ENCODE measurements at places on chromosomes 13 and 19.

GRCh38 chr13:99980824-99981734 lies 505 bp upstream of the ZIC2 start:
- DNase-seq: peak; percentile 49

- no peak for DNase-seq
Observed at GRCh38 chr13:99151516-99151915, 49.1 kb upstream of the UBAC2 start.

DNA sequence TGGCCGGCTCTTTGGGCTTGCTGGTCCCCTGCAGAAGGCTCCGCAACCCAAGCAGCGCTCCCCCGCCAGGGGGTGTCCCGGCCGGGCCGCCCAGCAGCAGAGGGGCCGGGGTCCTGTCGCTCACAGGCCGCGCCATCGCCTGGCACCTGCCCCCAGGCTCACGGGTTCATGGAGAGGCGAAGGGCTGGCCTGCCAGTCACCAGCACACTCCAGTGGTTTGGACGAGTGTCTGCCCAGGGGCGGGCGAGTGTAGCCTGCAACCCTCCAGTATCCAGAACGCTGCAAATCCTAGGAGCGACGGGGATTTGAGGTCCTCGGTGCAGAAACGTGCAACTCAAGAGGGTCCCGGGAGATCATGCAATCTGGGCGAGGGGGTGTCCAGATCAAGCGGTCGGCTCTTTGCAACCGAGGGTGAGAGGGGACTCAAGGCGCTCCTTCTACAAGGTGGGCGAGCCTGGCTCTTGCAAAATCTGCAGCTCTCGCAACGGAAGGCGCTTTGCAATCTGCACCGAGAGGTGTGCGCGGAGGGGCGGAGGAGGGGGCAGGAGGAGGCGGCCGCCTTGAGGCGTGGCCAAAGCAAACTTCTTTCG lies at the start of gene DBP:
Gene DBP (minus strand): TSS at position 521 of the 590 bp plus-strand sequence. CDS start 385 bp downstream, at position 136.
- DNase-seq: no peak

DNA sequence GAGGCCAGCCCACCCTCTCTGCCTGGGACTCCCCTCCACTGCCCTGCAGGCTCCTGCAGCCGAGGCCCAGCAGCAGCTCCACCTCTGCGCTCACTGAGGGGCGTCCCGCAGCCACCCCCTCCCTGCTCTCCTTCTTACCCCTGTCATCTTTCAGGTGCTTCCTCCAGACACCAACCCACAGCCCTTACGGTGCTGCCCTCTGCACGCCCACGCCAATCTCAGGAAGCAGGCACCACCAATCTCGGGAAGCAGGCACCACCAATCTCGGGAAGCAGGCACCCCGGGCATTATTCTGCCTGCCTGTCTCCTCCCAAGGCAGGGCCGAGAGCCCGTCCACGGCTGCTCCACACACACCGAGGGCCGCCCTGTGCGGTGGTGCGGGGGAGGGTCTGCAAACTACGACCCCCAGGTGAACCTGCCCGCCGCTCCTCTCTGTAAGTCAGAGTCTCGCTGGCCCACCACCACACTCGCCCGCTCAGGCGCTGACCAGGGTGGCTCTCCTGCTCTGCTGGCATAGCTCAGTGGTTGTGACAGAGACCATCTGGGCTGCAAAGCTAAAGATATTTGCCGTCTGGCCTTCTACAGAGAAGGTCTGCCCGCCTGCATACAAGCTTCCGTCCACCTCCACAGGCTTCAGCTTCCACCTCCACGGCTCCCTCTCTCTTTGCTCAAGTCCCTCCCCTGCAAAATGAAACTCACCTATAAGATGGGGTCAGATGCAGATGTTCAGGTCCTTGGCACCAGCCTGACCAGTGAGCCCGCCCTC lies 2.9 kb downstream of the LSM7 start:
- no peak for DNase-seq

GRCh38 chr19:58367698-58368454 lies 5.3 kb upstream of the ZNF497 start:
- DNase-seq: no peak

- no peak for DNase-seq
Observed at GRCh38 chr13:100797921-100798320, 123.3 kb upstream of the TMTC4 start.

GRCh38 chr19:3954107-3954506 lies 16.8 kb downstream of the DAPK3 start:
- DNase-seq: no peak

DNA sequence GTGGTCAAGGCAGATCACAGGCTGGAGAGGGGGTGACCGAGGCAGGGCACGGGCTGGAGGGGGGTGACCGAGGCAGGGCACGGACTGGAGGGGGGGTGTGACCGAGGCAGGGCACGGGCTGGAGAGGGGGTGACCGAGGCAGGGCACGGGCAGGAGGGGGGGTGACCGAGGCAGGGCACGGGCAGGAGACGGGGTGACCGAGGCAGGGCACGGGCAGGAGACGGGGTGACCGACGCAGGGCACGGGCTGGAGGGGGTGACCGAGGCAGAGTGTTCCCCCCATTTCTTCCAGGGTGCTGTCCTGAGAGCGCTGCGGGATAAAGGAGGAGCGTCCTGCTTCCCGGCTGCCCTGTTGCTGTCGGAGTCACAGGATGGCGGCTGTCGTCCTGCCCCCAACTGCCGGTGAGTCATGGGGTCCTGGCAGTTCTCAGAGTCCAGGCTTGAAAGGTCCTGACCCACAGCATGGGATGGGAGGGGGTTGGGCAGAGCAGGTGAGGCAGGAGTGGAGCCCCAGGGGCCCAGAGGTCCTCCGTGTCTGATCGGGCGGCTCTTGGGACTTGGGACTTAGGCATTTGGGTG lies 5.3 kb downstream of the ZNF557 start:
- DNase-seq: no peak

GRCh38 chr19:30064771-30065494 lies 122.9 kb downstream of the URI1 start:
- DNase-seq: no peak

- no peak for DNase-seq
Observed at GRCh38 chr19:37513397-37513796, 6.7 kb downstream of the ZNF793 start.

DNA sequence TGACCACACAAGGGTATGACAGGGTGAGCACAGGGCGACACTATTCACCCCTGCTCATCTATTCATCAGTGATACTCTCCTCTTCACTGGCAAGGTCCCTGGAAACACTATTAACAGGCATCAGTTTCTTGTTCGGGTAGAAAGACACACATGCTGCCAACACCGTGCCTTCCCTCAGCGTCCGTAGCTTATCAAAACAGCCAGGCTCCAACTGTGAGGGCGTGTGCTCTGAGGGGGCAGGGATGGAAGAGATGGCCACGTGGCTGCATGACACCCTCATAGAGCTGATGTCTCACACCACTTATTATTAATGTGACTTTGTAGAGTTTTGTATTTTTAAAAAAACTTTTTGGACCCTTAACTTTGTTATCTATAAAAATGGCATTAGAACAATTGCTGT lies 160.3 kb downstream of the ITGBL1 start:
- DNase-seq: no peak

GRCh38 chr19:4345342-4346019 lies 2.1 kb downstream of the MPND start:
- DNase-seq: no peak

DNA sequence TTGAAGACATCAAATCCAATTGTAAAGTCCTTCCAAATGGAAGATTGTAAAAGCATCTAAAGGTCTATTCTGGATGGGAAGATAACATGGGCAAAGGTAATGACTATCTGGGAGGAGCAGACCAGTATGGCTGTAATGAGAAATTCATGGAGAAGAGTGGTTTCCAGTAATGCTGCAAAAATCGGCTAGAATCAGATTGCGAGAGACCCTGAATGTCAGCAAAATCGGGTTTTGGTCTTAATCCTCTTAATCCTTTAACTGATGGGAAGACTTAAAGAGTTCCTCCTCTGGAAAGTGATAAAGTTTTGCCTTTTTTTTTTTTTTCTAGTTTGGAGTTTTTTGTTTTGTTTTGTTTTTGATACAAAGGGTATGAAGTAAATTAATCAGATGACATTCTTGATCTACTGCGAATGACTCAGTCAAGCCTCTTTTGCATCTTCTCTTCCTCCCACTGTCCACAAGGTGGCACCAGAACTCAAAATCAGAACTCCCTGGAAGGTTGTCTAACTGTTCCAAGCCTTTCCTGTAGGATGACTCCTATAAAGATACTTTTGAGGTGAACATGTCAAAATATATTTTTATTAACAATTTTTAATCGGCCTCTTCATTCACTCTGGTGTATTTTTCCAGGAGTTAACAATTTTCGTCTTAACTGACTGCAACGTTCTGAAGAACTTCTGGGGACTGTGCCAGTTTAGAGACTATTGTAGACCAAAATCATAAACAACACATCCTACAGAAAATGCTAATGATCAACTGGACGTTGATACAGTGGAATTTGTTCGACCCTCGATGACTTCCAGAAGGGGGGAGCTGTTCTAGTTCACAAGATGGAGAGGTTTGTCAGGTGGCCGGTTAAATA lies 213.3 kb upstream of the MIR17HG start:
- peak; percentile 28 for DNase-seq

GRCh38 chr13:74204602-74205312 lies 70.6 kb upstream of the KLF12 start:
- DNase-seq: no peak
